ENCODE measurements at places on chromosomes 2 and 18.

GRCh38 chr2:238846378-238846627, 1.6 kb upstream of the TWIST2 start:
- DNase-seq = no peak

DNA sequence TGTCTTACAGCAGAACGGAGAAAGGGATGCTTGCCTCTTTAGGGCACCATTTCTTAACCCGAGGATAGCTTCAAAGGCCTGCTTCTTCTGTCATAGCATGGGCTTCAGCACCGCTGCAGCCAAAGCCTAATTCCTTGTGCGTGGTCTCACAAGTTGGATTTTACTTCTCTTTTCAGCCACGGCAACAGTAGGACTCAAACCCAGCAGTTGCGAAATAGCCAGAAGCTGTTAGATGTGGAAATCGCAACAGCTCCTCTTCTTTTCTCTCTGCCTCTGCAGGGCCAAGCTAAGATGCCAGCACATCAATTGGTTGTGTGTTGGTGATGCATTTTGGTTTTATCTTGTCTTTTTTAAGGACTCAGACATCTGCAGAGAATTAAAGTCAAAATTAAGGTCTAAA, 3.1 kb downstream of the NRXN1 start:
- no peak for DNase-seq

DNA sequence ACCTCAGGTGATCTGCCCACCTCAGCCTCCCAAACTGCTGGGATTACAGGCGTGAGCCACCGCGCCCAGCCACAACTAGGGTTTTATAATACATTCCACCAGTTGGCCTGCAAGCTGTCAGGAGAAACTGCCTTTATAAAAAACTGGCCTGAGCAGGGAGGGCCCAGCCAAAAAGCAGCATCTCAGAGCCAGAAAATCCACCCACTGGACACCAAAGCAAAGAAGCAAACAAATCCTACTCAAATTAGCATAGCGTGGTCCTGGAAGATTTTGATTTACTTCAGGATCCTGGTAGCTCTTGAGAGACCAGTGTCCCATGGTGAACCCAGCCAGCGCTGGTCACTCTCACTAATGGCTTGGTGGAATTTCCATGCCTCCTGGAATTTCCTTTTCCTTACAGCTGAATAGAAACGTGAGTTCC, 60.0 kb upstream of the PXDN start:
- DNase-seq = no peak

DNA sequence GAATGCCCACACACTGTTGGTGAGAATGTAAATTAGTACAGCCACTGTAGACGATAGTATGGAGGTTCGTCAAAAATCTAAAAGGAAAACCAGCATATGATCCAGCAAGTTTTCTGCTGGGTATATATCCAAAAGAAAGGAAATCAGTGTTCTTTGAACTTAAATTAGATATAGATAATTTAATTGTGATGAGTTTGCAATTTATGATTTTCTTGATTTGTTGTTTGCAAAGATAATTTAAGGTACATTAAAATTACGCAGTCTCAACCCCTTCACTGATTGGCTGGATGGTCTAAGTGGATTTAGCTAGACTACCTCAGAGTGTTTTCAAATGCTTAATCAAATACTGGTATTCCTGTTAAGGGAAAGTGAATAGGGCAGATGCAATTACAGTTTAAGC, 302.2 kb downstream of the GALNT13 start:
- DNase-seq = no peak

DNA sequence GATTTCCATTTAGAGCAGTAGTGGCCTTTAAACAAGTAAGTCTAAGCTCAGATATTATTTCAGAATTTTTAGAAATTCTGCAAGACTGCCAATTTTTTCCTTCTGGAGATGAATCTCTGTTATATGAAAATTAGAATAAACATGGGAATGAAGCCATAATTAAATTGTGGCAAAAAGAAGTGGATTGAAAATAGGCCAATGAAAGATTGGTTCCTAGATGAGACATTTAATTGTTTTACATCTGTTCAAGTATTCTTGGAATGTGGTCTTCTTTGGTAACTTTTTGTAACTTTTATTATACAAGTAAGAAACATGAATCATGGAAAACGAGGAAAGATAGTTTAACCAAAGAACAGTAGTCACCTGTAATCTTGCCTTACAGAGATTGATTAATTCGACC, 10.3 kb downstream of the CAD start:
- no peak for DNase-seq

- DNase-seq = no peak
Measured at GRCh38 chr2:242035858-242036652, 166.5 kb downstream of the RTP5 start.

- DNase-seq = no peak
Measured at GRCh38 chr18:78666666-78667335, 312.8 kb upstream of the SALL3 start.

DNA sequence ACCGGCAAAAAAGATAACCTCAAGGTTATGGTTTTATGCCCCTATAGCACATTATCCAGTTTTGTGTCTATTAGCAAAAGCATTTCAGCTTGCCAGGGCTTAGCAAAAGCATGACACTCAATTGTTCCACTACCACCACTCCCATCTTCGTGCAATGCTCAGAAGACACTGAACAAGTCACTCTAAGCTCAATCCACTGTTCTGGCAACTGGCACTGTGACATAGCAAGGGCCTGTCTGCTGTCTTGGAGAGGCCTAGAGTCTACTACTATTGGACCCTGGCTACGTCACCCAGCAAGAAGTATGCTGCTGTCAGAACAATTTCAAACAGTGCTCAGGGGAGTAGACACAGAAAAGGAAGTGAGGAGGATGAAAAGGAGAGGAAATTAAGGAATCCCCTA, 103.5 kb upstream of the PPP1CB start:
- DNase-seq = no peak

DNA sequence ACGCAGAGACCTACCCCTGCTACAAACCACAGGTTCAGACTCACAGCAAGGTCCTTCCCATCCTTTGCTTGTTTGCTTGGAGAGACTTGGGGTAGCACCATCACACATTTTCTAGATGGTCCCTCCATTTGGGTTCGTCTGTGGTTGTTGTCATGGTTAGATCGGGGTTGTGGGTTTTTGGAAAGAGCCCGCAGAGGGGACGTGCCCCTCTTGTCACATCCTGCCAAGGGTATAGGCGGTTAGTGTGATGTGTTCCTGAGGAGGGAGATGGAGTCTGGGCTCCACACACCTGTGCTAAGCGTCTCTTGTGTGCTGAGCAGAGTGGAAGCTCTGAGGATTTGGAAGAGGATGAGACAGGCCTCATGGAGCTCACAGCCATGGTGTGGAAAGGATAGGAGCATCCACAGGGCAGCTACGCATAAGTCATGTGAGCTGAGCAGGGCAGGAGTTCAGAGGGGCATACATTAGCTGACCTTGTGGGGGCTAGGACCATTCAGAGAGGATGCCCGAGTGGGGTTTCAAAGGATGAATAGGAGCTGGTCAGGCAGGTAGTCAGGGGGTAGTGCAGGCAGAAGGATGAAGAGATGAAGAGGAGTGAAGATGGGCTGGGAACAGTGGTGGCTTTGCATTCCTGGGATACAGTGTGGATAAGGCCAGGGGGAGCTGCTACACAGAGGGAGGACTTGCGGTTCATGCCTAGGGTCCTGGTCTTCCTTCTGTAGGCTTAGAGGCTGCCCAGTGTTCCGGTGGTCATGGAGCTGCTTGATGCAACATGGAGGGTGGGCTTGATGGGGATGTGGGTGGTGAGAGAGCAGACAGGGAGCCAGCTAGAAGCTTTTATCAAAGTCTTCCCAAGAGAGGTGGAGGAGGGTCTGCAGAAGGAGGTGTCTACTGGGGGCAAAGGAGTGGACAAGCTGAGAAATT, 62.9 kb downstream of the ACKR3 start:
- no peak for DNase-seq

DNA sequence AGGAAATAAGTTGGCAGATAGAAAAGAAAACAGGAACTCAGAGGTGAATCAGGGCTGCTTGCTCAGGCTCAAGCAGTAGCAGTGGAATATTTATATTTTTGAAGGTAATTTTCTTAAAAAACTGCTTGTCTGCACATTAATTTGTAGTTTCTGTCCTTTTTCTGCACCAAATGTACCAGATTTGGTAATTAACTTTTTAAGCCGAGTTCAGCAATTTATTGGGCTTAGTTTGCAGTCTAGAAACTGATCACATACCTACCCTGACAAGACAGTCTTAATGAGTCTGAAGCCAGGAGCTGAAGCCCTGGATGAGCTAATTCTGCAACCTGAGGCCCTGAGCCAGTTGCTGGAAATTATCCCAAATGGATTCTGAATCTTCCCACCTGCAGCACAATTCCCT, 647.0 kb downstream of the TDRD15 start:
- DNase-seq = no peak

DNA sequence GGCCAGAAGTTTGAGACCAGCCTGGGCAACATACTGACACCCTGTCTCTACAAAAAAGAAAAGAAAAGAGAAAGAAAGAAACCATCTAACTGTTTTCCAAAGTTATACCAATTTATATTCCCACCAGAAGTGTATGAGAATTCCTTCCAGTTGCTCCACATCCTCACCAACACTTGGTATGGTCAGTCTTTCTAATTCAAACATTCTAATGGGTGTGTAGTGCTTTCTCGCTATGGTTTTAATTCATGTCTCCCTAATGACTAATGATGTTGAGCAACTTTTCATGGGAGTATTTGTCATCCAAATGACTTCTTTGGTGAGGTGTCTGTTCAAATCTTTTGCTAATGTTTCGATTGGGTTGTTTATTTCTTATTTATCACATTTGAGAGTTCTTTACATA, 10.5 kb upstream of the B3GNT7 start:
- no peak for DNase-seq

GRCh38 chr2:64186699-64187605, 42.7 kb upstream of the PELI1 start:
- DNase-seq = no peak

GRCh38 chr2:98295275-98295674, 51.0 kb upstream of the CNGA3 start:
- no peak for DNase-seq

DNA sequence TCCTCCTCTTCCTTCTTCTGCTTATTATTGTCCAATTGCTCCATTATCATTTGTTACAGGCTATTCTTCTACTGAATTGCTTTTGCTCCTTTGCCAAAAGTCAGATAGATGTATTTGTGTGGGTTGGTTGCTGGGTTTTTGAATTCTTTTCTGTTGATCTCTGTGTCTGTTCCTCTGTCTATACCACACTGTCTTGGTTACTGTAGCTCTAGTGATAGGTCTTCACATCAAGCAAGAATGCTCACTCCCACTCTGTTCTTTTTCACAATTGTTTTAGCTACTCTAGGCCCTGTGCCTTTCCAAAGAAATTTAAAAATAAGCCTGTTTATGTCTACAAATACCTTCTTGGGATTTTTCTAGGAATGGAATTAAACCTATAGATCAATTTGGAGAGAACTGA, 217.2 kb downstream of the GALR1 start:
- DNase-seq = no peak

DNA sequence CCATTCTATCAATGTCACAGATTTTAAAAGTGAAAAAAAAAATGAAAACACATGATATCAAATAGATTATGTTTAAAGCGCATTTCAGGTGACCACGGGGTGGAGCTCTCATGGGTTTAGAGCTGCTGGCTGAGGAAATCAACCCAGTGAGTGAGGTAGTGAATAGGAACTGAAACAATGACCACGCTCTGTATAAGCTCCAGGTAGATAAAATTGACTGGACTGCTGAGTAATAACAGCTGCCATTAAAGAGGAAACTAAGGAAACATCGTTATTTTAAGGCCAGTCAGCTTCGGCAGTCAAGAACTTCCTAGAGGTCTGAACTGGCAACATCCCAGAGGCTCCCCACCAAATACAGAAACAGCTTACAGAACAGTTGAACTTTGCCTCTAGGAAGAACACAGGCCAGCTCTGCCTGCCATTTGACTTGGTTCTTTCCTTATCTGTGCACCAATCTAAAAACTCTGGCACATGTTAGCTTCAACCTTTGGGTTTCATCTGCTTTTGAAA, 185.9 kb downstream of the PDE1A start:
- peak; percentile 59 for DNase-seq

DNA sequence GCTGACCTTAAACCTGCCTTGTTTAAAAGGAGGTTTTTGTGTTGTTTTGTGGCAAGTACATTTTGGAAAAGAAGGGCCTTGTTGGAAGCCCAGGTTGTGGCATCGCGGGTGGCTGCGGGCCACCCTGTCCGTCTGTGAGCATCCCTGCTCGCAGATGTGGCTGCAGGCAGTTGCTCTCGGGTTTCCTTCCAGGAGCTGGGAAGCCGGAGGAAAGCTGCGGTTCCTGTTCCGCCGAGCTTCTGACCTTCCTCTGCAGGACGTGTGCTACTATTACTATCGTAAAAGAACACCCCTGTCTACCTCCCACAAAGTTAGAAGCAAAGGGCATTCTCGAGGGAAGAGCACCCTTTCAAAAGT, 766 bp downstream of the MFF start:
- peak; percentile 46 for DNase-seq
